ENCODE measurements at places on chromosomes 5 and 9.

- peak; percentile 69 for DNase-seq
Observed at GRCh38 chr5:1004461-1005248, 3.9 kb upstream of the NKD2 start.

GRCh38 chr9:126464694-126465441 lies 138.2 kb downstream of the MVB12B start:
- no peak for DNase-seq

GRCh38 chr5:103315455-103315854 lies 56.9 kb downstream of the MACIR start:
- DNase-seq, result no peak

DNA sequence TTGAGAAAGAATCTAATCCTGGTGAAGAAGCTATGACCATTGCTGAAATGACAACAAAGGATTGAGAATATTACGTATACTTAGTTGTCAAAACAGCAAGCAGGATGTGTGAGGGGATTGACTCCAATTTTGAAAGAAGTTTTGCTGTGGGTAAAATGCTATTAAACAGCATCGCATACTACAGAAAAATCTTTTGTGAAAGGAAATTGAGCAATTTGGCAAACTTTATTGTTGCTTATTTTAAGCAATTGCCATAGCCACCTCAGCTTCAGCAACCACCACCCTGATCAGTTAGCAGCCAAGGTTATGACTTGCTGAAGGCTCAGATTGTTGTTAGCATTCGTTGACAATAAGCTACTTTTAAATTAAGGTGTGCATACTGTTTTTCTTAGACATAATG lies 22.5 kb upstream of the ARL14EPL start:
- no peak for DNase-seq

DNA sequence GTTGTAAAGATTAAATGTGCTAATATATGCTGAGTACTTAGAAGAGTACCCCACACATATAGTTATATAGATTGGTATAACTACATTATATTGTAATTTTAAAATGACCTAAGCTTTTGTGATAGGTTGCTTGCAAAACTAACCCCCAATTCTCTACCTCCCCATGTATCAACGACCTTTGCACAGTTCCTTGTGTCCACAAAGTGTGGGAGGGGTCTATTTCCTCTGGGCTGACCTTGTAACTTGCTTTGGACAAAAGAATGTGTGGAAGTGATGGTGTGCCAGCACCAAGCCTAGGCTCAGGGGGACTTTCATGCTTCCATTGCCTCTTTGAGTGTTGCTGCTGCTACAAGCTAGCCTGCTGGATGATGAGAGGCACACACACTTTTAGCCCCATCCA lies 20.6 kb downstream of the C5 start:
- no peak for DNase-seq

DNA sequence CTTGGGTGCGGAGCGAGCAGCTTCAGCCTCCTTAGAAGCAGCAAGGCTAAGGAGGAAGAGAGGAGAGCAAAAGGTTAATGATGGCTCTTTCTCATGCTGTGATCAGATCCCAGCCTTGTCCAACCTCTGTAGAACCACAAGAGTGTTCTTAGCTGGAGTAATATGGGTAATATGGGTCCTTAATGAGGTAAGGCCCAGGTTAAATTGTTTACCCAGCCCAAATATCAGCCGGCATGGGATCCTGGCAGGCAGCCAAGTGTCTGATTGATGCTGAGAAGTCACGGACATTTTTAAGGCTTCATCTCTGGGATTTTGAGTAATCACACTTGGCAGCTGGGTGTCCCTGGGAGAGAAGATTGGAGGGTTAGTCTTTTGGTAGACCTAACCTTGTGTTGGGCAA lies 32.3 kb downstream of the GLRA1 start:
- DNase-seq, result peak; percentile 1

DNA sequence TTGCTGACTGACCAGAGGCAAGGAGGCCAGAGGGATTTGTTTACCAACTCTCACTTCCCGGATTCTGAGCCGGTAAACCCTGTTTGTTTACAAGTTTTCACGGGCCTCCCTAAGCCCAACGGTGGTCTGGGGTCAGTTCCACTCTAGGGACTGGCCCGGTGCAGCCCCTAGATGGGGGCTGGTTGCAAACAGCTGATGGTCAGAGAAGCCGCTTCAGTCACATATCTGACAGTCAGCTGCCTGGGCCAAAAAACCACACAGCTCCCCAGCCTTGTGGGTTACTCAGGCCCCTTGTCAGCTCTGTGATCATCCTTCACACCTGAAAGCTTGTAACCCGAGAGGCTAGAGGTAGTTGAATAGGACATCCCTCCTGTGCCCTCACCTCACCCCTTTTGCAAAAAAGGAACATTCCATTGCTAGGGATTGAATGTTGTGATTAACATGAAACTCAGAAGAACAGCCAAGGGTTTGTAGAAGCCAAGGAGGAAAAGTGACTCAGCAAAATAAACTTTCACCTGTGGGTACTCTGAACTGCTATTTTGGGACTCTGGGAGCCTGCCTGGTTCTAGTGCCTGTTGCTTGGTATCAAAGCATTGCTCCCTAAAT lies 40.4 kb downstream of the SAR1B start:
- peak; percentile 27 for DNase-seq

- no peak for DNase-seq
Observed at GRCh38 chr5:159560088-159560487, 229.8 kb upstream of the IL12B start.

GRCh38 chr9:89892920-89893319 lies 288.1 kb downstream of the GADD45G start:
- no peak for DNase-seq

All from foreskin fibroblast (primary cell).